NB4 (cell line): ENCODE measurements at places on chromosomes 13 and 19.
A peak's percentile ranks its signal among the peaks of the same experiment; 100 is the strongest.

GRCh38 chr13:56528040-56528790 lies 612.5 kb upstream of the PRR20A start:
- no peak for DNase-seq

DNA sequence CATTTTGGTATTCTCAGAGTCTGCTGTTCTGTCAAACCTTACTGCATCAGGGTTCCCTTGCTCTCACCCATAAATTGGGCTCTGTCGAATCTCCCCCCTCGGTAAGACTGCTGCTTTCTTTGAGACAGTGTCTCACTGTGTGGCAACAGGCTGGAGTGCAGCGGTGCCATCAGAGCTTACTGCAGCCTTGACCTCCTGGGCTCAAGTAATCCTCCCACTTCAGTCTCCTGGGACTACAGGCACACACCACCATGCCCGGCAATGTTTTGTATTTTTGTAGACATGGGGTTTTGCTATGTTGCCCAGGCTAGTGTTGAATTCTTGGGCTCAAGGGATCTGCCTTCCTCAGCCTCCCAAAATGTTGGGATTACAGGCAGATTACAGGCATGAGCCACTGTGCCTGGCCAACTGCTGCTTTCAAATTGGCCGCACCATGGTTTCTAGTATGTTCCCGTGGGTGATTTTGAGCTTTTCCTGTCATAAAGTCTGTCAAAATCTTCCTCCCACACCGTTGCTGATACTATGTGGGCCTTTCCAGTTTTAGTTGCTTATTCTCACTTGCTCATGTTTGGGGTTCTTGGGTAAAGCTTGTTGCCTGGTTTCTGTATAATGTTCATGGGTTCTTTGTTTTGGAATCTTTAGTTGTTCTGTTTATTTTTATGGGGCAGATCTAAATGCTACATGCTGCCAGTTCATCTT lies 10.6 kb downstream of the RFC3 start:
- DNase-seq: peak; percentile 30

GRCh38 chr13:102295316-102296048 lies 106.4 kb downstream of the FGF14 start:
- DNase-seq: no peak

DNA sequence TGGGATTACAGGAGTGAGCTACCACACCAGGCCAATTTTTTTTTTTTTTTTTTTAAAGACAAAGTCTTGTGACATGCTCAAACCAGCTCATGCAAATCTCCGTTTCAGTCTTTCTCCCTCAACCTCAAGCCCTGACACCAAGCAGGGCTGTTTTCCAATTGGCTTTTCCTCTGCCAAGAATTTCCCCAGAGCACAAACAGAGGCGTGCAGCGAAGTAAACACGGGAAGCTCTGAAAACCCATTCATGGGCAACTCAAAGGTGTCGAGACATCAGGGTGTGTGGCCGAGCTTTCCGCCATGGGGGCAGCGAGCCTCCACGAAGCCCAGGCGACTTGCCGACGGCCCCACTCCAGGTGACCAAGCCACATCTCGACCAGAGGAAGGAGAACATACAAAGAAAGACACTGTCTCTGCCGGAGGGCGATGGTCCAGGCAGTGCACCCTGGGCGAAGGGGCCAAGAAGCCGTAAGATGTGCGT lies 70.0 kb downstream of the INSR start:
- no peak for DNase-seq

DNA sequence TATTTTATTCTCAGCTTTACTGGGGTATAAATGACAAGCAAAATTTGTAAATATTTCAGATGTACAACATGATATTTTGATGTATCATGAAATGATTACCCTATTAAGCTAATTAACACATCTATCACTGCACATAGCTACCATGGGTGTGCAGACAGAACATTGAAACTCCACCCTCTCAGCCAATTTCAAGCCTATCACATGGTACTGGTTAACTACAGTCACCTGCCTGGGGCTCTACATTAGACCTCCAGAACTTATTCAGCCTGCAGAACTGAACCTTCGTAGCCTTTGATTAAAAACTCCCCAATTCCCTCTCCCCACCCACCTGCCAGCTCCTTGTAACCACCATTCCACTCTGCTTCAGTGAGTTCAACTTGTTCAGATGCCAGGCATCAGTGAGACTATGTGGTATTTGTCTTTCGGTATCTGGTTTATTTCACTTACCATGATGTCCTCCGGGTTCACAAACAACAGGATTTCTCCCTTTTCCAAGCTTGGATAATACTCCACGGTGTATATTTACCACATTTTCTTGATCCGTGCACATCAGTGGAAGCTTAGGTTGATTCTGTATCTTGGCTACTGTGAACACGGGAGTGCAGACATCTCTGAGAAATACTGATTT lies 19.2 kb downstream of the RAB20 start:
- DNase-seq: no peak

GRCh38 chr19:53696951-53697350 lies 65.2 kb downstream of the DPRX start:
- no peak for DNase-seq

- DNase-seq: no peak
Measured at GRCh38 chr13:71304861-71305260, 562.1 kb downstream of the DACH1 start.

GRCh38 chr19:8618751-8619150 lies 8.2 kb upstream of the ADAMTS10 start:
- DNase-seq: peak; percentile 68

GRCh38 chr19:28394725-28395124 lies 818.2 kb downstream of the UQCRFS1 start:
- no peak for DNase-seq

DNA sequence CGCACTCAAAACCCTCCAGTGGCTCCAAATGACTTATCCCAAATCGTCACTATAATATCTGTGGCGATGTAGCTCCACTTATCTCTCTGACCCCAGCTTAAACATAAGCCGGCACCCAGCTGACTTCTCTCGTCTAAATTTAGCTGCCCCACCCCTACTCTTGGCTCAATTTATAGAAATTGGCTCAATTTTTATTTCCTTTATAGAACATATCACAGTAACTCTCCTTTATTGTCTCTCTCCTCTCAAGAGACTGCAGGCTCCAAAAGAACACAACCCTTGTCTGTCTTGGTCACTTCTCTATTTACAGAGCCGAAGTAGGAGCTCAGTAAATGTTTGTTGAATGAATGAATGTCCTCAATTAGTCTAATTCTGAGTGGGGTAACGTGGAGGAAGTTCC lies 805 bp downstream of the ZNF784 start:
- DNase-seq: no peak

DNA sequence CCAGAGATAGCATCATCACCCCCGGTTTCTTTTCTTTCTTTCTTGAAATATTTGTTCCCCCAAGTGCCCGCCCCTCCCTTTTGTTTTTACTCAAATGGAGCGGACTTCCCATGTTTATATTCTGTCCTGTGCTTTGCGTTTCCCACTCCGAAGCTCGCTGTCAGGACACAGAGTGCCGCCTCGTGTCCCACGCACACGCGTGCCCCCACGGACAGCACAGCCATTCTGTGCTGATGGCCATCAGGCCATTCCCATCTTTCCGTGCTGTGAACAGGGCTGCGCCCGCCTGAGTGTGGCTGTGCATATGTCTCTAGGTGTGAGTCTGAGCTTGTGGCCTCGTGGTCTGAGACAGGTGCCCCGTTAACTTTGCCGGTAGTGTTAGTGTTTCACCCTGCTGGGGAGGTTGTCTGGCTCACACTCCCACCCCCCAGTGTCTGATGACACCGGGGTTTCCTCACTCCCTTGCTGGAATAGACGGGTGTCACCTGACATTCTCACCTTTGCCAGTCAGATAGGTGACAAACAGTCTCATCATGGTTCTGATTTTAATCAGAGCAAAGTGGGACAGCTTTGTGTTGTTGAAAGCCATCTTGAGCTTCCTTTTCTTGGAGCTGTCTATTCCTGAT lies 6.9 kb downstream of the PAK4 start:
- no peak for DNase-seq

- DNase-seq: no peak
Measured at GRCh38 chr19:43132696-43133095, 50.2 kb upstream of the PSG2 start.

- DNase-seq: peak; percentile 99
Measured at GRCh38 chr19:10835754-10836478, at the start of gene TMED1. TSS of gene TMED1 (minus strand) at chr19:10836212. CDS start at chr19:10836191, 21 bp downstream.

DNA sequence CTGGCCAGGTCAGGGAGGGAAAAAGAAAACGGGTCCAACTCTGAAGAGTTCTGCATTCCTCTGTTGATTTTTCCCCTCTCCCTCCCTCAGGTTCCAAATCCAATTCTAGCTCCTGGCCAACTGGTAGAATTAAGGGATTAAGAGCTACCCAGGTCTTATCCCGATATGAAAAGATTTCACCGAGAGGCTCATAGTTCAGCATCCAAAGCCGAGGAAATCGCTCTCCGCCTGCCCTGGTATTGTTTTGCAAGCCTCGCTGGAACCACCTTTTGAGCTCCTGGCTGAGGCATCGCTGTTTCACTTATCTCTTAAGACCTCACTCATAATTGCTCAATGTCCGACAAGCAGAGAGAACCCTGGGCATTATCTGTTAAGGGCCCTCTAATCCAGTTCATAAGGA lies 180.4 kb downstream of the URI1 start:
- no peak for DNase-seq

DNA sequence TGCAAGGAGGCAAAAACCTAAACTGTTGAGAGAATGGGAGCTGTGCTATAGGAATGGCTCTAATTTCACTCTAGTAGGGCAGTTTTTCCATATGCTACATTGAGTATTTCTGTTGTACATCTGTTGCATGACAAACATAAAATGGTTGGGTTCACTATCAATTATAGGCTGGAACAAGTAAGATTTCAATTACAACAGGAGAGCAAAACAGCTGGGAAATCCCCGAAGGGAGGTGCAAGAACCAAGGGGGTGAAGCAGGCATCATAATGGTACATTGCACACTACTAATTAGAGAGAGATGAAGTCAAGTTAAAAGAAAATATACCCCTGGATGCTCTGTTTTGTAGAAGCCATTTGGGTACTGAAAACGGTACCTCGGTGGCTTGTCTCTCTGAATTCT lies 389.5 kb downstream of the PCDH9 start:
- no peak for DNase-seq

GRCh38 chr19:7784856-7785255 lies 21.8 kb downstream of the CLEC4M start:
- no peak for DNase-seq

- DNase-seq: peak; percentile 35
Measured at GRCh38 chr19:55353803-55354697, 469 bp downstream of the COX6B2 start.

GRCh38 chr19:1807695-1808394 lies 4.2 kb downstream of the ATP8B3 start:
- DNase-seq: no peak

- no peak for DNase-seq
Measured at GRCh38 chr19:29372921-29373797, 152.6 kb upstream of the VSTM2B start.

- no peak for DNase-seq
Measured at GRCh38 chr13:71632206-71632605, 234.8 kb downstream of the DACH1 start.

- peak; percentile 84 for DNase-seq
Measured at GRCh38 chr19:51460164-51460992, 2.1 kb upstream of the SIGLEC8 start.

DNA sequence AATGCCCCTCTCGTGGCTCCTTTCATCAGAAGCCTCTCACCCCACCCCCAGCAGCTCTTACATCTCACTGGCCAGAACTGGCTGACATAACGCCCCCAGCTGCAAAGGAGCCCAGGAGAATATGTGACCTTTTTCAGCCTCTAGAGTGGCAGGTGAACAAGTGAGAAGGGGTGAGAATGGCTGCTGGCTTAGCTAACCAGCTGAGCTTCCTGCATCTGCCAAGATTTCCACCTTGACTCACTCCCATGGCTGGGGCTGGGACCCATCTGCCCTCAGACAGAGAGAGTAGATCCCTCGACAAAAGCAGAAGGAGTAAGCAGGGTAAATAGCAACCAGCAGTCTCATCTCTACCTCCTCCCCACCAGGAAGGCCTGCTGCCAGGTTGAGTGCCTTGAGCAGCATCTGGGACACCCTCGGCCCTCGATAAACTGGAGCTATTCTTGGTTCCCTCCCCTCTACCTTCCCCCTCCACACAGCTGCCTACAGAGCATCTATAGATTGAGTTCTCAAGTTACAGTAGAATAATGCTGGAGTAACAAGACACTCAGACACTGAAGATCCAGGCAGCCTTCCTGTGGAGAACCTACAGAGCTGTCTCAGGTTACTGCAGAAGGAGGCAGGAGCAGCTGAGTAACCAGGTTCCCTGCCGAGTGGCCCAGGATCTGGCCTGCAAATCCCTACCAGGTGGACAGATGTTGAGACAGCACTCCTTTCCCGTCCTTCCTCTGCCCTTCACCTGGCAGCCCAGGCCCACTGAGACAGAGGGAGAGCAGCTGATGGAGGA lies 15.5 kb downstream of the KASH5 start:
- no peak for DNase-seq

- DNase-seq: no peak
Measured at GRCh38 chr13:84812078-84812477, 929.8 kb upstream of the SLITRK1 start.

DNA sequence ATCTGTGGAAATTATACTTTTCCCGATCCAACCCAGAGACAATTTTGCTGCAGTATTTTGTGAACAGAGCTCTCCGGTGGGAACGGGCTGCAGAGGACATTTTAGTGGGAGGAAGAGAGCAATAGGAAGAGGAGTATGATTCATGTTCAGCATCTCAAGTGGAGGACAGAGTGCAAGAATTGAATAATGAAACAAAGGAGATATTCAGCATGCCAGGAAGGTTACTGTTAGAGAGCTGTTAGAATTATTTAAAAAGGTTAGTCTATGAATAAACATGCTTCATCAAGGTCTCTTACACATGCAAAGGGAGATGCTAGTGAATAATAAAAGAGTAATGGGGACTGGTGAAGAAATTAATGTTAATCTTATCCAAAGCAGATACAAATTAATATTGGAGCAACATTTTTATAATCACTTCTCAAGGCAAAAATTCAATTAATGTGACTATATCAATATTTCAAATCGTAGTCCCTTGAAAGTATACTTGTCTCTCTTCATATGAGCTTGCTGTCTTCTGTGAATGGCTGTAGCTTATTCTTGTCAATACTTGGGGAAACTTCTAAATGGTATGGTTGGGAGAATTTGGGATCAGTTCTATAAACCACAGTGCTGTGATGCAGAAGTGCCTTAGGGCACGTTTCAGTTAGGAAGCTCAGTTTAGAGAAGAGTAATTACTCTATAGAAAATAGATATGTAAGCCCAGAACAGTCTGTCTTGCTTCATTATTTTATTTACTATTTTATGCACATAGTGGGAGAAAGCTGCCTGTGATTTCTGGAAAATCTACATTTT lies 1165.8 kb downstream of the OLFM4 start:
- no peak for DNase-seq
